Stimulated activated CD4-positive, alpha-beta T cell treated with anti-CD3 and anti-CD28 coated beads, Interleukin-4, amount 100 ng/mL, for 24 hours (primary cell): ENCODE measurements at places on chromosomes 11 and 22.

DNA sequence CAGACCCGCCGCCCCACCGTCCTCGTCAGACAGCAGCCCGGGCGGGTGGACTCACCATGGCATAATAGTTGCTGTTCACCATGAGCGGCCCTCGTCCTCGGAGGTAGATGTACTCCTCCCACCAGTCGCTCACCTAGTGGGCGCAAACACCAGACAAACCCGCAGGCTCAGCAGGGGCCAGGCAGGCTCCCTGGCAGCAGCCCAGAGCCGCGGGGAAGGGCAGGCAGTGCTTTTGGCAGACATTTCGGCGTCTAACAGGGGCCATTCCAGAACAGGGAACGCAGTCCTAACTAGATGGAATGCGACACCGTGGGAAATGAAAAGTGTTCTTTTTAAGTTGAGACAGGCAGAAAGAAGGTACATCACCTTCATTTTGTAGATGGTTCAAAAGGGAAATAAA lies 44.9 kb downstream of the CPT1A start:
- no peak for DNase-seq

DNA sequence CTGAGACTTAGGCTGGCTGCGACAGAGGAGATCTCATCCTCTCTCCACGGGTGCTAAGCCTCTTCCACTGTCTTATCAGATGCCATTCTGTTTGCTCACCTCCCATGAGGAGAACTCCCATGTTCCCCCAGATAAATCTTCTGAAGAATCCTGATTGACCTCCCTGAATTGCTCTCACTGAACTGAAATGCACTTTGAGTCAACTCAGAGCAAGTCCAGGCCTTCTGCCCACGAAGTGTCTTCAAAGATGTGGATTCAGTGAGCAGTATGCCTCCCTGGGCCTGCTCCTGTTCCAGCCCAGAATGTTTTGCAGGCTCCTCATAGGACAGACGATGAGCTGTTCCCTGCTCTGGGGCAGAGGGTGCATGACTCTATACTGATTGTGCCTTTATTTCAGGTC lies 17.4 kb downstream of the TUB start:
- no peak for DNase-seq

GRCh38 chr22:28955817-28956216 lies 72.4 kb downstream of the ZNRF3 start:
- peak; percentile 76 for DNase-seq

DNA sequence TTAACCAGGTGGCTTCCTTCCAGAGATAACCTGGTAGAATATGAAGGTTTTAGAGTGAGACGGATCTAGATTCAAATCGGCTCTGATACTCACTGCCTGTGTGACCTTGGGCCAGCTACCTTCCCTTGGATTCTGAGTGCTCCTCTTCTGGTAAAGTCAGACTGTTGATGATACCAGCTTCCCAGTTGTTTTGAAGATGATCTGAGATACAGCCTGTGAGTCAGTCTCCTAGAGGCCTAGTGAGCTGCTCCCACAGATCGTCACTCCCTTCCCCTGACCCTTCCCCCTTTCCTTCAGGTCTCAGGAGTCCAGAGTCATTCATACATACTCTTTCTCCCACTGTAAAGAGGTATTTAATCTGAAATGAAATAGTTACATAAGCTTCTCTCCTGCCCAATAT lies 207.8 kb downstream of the GRIK4 start:
- no peak for DNase-seq

DNA sequence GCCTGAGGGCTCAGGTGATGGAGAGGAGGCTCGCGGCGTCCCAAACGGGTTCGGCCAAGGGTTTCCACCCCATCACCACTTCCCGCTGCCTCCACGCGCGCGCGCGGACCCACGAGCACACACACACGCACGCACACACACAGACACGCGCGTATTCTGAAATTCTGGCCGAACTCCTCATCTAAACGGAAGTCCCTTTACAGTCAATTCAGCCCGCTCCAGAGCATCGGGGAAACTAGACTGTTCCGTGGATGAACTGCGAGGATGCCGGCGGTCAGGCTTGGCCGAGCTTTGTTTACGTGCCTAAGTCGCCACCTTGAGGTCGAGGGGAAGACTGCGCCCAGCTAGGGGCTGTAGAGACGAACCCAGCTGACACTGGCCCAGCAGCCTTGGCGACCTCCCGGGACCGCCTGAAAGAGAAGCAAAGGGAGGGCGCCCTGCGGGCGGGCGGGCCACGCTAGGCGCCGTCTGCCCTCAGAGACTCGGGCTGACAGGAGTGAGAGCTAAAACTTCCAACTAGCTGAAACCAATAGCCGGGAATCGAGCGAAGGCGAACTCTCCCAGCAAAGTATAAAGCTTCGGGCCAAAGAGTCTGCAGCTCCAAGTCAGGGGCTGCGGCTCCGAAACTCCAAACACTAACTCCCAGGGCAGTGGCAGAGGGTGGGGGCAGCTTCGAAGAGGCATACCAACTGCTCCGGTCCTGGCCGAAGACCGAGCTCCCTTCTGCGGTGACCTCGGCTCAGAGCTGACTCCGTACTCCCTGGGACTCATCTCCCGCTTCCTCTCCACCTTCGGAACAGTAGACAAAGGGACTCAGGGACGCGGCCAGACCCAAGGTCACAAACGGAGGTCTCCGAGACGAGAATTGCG lies 124.7 kb upstream of the C11orf58 start:
- DNase-seq = peak; percentile 65
